Mesendoderm (in vitro differentiated cells): ENCODE measurements at places on chromosomes 1 and 21.

DNA sequence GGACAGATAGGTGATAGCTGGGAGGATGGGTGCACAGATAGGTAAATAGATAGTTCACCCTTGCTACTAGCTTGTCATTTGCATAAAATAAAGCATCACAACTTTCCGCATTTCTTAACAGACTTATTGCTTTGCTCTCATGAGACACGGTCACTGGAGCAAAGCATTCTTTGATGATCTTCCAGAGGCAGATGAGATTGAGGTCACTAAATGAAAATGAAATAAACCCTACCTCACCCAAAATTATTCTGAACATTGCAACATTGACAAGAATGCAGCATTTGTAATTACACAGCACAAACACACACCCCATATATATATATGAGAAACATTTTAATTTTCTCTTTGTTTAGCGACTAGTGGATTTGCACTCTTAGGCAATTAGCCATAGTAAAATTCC lies 107.6 kb downstream of the SNX7 start:
- no peak for DNase-seq

DNA sequence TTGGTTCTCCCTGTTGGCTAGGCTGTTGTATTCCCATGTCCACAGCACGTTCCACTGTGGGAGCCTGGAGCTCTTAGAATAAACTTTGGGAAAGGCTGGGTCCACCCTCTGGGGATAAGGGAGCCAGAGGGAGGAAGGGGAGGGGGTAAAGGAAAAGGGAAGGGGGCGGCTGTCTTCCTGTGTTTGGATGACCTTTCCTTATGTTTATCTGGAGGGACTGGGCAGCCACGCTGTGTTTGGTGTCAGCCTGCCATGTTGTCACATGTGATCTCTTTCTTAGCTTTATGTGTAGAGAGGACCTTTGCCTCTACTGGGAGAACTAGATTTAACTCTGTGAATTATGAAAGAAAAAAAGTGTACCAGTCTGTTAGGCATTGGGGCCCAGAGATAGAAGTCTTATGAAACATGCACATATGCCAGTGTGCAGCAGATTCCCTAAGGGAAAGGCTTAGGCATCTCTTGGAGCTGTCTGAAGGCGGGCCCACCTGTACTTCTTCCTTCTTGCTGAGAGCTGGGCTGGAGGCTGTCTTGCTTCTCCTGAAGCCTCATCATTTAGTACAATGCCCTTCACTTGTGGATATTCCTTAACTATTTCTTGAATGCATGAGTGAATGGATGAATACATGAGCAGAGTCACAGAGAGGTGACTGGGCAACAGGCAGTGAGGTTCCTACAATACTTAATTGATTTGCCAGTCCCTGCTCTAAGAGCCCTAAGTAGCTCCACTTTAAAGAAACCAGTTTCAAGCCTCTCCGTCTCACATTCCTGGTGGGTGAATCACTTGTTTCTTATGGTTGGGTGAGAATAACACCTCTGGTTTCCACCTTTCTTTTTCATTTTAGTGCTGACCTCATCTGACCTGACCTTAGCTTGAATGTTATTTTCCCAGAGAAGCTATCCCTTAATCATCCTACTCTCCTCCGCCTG lies 62.5 kb upstream of the ARHGAP29 start:
- DNase-seq, result peak; percentile 98

DNA sequence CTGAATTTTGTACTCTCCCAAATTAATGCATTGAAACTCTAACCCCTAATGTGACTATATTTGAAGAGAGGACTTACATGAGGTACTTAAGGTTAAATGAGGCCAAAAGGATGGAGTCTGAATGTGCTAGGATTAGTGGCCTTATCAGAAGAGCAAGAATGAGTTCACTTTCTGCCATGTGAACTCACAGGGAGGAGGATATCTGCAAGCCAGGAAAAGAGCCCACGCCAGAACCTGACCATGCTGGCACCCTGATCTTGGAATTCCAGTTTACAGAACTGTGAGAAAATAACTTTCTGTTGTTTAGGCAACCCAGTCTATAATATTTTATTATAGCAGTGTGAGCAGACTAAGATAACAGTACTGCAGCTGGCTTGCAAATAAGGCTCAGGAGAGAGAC lies 12.2 kb upstream of the FASLG start:
- DNase-seq, result no peak

- DNase-seq, result no peak
These were observed 191.5 kb upstream of the AJAP1 start for GRCh38 chr1:4462831-4463484.

DNA sequence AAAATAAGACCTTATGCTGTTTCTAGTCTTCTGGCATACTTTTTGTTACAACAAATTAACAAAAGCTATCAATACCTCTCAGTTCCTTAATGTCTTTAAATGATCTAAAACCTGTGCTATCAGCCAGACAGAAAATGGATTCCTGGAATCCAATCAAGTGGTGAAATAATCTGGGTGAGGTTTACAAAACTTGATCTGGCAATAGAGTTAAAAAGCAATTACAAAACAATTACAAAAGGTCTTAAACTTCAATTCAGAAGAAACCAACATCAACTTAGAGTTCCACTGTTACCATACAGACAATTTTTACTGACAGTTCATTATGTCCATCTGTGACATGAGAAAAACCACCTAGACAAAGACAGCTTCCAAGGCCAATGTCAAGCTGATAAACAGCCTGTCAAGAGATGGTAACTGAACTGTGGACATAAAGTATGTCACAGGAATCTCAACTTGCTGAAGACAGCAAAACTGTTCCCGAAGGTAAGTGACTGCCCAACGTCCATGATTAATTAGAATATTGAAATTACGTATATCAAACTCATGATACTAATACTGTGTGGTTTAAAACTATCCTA lies 17.4 kb downstream of the ZZZ3 start:
- no peak for DNase-seq

- no peak for DNase-seq
These were observed 64.8 kb upstream of the GNG4 start for GRCh38 chr1:235714205-235714897.

DNA sequence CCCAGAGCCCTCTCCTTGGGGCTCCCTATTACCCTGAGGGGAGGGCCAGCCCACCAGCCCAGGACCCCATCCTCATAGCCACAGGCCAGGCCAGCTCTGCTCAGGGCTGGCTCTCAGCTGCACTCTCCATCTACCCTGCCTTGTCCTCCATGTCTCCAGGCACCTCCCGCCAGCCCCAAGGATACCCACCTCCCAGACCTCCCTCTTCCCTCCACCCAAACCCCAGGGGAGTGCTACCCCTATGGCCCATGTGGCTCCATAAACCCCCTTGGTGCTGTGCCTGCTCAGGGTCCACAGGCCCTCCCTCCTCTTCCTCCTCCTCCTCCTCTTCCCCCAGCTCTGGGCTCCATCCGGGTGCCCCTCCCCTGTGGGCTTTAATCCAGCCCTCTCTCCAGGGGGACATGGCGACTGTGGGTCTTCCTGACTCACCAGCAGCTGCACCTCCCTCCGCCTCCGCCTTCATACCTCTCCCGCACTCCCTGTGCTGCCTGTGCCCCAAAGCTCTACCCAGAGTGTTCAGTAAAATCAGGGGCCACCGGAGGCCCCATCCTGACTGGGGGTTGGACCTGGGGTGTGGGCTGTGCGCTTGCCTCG lies 9.1 kb downstream of the YBEY start:
- DNase-seq, result peak; percentile 33

DNA sequence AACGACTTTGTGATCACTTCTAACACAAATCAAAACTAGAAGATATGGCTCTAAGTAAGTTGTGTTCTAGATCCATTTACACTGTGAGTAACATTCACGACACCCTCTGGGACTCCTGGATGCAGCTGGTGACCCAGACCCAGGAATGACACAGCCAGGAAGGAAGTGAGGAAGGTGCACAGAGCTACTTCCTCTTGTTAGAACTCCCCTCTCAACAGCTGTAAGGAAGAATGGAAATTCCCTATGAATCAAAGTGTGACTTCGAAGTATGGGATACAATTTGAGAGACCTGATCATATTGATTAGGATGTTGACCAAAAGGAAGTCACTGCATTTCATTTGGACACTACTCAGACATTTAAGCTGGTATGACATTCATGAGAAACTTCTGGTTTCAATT lies 185.3 kb downstream of the NRIP1 start:
- no peak for DNase-seq

GRCh38 chr1:154931940-154932487 lies 4.5 kb downstream of the PMVK start:
- no peak for DNase-seq

DNA sequence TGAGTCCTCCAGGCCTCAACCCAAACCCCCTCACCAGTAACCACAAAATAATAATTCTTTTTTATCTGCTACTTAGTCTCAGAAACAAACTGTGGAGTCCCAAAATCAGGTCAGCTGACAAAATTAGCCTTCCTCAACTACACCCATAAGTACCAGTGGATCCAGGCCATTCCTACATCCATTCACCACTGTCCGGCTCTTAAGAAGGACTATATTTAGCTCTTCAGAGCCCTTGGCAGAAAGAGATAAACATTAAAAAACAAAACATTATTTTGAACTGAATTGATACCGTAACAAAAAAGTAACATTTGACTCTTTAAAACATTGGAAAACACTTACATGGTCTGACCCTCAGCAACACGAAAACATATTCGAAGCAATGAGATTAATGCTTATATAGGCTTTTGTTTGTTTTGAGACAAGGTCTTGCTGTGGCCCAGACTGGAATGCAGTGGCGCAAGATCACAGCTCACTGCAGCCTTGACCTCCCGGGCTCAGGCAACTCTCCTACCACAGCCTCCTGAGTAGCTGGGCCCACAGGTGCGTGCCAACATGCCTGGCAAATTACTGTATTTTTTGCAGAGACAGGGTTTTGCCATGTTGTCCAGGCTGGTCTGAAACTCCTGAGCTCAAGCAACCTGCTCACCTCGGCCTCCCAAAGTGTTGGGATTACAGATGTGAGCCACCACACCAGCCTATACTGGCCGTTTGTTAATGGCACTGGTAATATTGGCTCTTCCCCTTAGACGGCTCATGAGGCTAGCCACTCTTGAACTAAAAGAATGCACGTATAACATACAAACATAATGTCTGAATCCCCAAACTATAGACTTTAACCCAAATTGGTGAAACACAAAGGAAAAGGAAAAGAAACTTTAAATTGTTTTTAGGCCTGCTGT lies 330.7 kb downstream of the SMYD3 start:
- peak; percentile 22 for DNase-seq

DNA sequence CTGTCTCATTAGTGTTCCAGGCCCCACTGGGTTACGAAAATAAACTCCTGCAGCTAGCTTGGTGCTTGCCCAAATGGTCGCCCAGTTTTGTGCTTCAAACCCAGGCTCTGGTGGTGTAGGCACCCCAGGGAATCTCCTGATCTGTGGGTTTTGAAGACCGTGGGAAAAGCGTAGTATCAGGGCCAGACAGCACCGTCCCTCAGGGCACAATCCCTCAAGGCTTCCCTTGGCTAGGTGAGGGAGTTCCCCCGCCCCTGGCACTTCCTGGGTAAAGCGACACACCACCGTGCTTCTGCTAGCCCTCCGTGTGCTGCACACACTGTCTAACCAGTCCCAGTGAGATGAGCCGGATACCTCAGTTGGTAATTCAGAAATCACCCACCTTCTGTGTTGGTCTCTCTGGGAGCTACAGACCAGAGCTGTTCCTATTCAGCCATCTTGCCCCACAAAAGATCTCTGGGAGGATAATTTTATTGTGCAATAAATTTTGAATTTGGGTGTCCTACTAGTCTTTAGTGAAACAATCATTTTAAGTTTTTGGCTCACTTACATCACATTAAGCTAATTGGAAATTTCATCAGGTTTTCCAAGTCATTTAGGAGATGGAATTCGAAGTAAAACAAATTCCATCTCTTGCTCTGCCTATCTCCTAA lies 9.4 kb upstream of the SLC25A24 start:
- DNase-seq, result no peak

GRCh38 chr1:108010581-108010980 lies 45.6 kb upstream of the VAV3 start:
- DNase-seq, result no peak

GRCh38 chr1:227323171-227323966 lies 5.1 kb upstream of the CDC42BPA start:
- DNase-seq, result no peak

GRCh38 chr1:9402256-9402616 lies 109.5 kb downstream of the SPSB1 start:
- DNase-seq, result no peak

GRCh38 chr1:1294250-1294890 lies 13.4 kb downstream of the ACAP3 start:
- DNase-seq, result no peak

- no peak for DNase-seq
These were observed 366.5 kb downstream of the MATN1 start for GRCh38 chr1:30356839-30357238.

DNA sequence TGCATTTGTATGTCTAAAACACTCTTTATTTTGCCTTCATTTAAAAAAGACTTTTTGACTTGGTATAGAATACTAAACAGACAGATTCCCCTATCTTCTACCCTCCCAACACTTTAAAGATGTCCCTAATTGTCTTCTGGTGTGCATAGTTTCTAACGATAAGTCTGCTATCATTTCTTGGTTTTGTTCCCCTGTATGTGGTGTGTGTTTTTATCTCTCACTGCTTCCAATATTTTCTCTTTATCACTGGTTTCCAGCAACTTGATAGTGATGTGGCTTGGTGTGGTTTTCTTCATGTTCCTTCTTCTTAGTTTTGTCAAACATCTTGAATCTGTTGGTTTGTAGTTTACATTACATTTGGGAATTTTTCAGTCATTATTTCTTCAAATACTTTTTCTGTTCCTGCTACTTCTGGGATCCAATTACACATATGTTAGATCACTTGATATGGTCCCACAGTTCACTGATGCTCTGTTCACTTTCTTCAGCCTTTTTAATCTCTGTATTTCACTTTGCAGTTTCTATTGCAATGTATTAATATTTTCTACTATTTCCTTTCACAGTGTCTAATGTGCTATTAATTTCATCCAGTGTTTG lies 23.2 kb downstream of the F5 start:
- DNase-seq, result no peak

GRCh38 chr1:63753591-63753990 lies 20.2 kb upstream of the ROR1 start:
- no peak for DNase-seq
